ENCODE measurements at places on chromosomes 12 and 14.
A peak's percentile ranks its signal among the peaks of the same experiment; 100 is the strongest.

DNA sequence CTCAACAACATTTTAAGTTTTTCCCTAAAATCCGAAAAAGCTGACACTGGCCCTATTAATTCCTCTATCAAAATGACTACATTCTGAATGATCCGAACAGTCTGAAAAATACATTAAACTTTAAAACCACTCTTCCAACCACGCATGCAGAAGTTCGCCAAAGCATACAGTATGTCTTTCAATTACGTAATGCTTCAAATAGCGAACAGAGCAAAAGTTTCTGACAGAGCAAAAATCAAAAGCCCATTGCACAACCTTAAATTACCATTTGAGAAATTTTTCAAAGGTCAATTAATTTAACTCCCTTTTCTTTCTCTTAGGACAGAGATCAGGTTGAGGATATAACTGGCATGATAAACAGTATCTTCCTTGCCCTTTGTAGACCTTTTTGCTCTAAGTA is 33.2 kb downstream of the LRIG3 start:
- DNase-seq, result no peak

- DNase-seq, result no peak
These were observed 58.1 kb downstream of the KCTD10 start for GRCh38 chr12:109418848-109419480.

DNA sequence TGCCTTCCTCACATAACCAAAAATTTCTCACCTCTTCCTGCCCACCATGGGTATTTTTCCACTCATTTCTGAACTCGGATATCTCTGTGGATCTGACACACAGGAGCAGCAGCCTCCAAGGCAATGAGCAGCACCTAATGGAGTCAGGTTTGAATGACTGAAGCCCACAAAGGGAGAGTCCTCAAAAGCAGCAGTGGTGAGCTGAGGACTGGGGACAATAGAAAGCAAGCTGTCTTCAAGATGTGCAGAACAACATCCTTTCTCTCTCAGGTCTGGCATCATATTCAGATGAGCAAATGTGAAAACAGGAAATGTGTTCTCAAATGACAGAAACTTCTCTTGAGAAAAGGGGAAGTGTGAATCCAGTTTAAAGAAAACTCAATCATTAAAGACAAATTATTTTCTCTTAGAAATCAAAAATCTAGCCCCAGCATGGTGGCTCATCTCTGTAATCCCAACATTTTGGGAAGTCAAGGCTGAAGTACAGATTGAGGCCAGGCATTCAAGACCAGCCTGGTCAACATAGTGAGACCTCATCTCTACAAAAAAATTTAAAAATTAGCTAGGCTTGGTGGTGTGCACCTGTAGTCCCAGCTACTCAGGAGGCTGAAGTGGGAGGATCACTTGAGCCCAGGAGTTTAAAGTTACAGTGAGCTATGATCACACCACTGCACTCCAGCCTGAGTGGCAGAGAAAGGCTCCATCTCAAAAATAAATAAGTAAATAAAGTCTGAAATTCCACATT is 54.2 kb downstream of the C12orf42 start:
- DNase-seq, result peak; percentile 81

DNA sequence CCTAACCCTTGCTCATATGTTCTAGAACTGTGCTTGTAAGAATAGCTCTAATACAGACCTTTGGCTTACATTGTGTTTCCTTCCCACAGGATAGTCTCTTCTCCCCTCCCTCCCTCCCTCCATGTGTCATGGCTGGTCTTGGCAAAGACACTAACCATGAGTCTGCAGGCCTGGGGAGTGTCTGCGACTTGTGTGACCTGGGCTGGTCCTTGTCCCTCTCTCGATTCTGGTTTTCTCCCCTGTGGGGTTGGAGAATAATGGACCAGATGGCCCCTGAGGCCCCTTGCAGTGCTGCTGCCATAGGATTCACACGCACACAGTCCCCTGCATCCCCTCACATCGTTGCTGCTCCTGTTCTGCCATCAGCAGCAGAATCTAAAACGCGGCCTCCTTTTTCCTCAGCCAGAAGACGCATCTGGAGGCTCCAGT is 30.3 kb downstream of the DEGS2 start:
- no peak for DNase-seq

DNA sequence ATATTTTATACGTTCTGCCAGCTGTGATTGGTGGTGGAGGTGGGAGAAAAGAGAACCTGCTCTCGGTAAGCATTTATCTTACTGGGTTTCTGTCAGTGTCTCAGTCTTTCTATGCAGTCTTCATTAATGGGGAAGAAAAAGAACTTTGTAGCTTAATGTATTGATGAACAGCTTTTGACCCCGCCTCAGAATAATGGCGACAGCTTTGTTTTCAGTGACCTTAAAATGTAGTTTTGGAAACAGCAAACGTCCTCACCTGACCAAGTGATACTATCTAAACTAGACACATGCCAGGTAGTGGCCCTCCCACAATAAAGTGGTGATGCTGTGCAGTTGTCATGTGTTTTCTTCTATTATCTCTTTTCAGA is 1.4 kb downstream of the DACT1 start:
- DNase-seq, result no peak

- peak; percentile 61 for DNase-seq
These were observed 99.6 kb upstream of the PDE3A start for GRCh38 chr12:20268771-20269170.

GRCh38 chr12:113174461-113175384 is 10.6 kb downstream of the DDX54 start:
- DNase-seq, result peak; percentile 72

GRCh38 chr12:56518570-56518969 is 3.0 kb upstream of the RBMS2 start:
- no peak for DNase-seq

GRCh38 chr12:120989687-120990086 is 11.3 kb downstream of the HNF1A start:
- no peak for DNase-seq

All from OCI-M1 (cell line).